A549 treated with CpdA at 1 μM for 4 hours (cell line): ENCODE measurements at places on chromosomes 2 and 18. TPM values are rescaled to one million over a fixed set of nuclear protein-coding genes. Genes with fewer than 3 reads are reported as not detected.

Gene DLX1
- total RNA-seq, result 3.0 to 3.8 TPM (median 3.5 TPM) in 5 replicates

Gene DTNB
- total RNA-seq, result 8.6 to 10.0 TPM (median 9.4 TPM) in 5 replicates

Gene OTOS
- total RNA-seq, result not detected in 5 replicates

Gene CNDP1
- not detected in 5 replicates for total RNA-seq

Gene LYPD6B
- total RNA-seq, result not detected in 5 replicates

Gene EML6
- 1.0 to 2.4 TPM (median 1.2 TPM) in 5 replicates for total RNA-seq

Gene LIMS4
- 0.56 to 0.88 TPM (median 0.74 TPM) in 5 replicates for total RNA-seq

Gene COPS8
- 79.1 to 102 TPM (median 82.8 TPM) in 5 replicates for total RNA-seq

Gene RAX
- total RNA-seq, result not detected in 5 replicates

Gene IFIH1
- 0.95 to 1.9 TPM (median 1.3 TPM) in 5 replicates for total RNA-seq

Gene CLEC4F
- total RNA-seq, result not detected in 5 replicates

Gene MYO3B
- total RNA-seq, result not detected in 5 replicates

Gene COLEC11
- 0.22 to 0.84 TPM (median 0.56 TPM) in 5 replicates for total RNA-seq

Gene SERPINB12
- not detected in 5 replicates for total RNA-seq

Gene REG1B
- total RNA-seq, result not detected in 5 replicates

Gene TOGARAM2
- 0.06 to 0.31 TPM (median 0.13 TPM) in 4 of 5 replicates, not detected in the other for total RNA-seq

Gene SKOR2
- not detected in 5 replicates for total RNA-seq
